ENCODE measurements at places on chromosomes 12 and 14.

- no peak for DNase-seq
These were observed 95.2 kb downstream of the GTF2A1 start for GRCh38 chr14:81125536-81125935.

GRCh38 chr12:26831951-26832821, 808 bp downstream of the ITPR2 start:
- DNase-seq: peak; percentile 35

GRCh38 chr12:98351784-98352183, 163.6 kb upstream of the TMPO start:
- no peak for DNase-seq

DNA sequence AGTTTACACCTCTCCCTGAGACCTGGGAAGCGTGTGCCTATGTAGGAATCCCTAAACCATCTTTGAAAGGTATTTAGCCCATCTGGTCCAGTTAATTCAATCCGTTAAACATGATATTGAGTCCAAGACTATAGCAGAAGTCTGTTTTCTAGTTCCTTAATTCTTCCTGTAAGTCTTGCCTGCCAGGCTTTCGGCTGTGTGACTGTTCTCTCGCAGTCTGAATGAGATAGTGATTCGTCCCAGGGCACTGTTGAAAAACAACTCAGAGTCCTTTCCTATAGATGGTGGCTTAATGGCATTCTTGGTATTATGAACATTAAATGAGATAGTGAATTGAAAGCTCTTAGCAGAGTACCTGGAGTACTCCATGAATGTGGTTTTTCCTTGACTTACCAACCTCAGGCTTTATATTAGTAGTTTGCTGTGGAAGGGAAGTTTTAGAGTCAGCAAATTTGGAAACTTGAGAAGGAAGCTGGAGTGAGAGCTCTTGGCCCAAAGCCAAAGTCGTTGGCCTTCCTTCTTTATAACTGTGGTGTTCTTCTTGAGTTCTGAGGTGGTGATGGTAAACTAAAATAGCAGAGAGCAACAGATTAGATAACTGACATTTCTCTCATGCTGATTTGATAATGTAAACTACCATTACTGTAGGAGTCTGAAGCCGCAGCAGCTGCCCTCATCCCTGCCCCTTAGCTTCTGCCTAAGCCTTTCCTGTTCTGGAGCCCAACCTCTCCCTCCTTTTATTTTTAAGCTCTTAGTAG, 76.5 kb downstream of the TGFB3 start:
- DNase-seq: no peak

GRCh38 chr14:36844443-36845195, 183.0 kb downstream of the PAX9 start:
- no peak for DNase-seq

- DNase-seq: no peak
These were observed 290.7 kb upstream of the TMPO start for GRCh38 chr12:98224584-98225221.

Data from activated T-helper 1 cell treated with anti-CD3 and anti-CD28 coated beads, Interleukin-2, amount 50 U/mL, for 16 hours (primary cell).